T1000 (cell line): ENCODE measurements at places on chromosomes 5 and 9.

DNA sequence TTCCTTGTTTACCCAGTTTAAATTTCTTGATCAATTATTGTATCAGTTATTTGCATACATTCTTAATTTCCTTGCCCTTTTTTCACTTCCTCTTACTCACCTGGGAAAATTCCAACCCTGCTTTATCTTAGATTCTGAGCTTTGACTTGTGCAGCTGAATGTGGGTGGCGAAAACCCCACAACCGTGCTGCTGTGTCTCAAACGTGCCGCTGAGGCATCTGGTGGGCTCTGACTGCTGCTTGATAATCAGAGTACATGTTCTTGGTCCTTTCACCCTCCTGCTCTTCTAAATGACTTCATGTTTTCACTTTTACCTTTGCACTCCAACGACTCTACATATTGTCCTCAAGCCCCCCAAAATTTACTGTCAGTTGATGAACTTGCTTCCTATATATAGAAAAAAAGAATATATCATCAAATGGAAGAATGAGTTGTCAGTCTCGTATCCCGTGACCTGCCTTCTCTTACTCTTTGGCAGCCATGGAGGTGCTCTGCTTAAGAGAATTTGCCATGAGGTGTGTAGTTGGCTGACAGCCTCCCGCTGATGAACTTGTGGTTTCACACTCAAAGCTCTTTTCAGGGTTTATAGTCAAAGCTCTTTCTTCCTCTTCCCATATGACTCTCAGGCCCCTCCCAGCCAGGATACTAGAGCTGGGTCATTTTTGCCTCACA, 14.0 kb upstream of the JAK2 start:
- DNase-seq, result no peak

- DNase-seq, result no peak
Observed at GRCh38 chr9:89844075-89844474, 239.3 kb downstream of the GADD45G start.

GRCh38 chr9:37034938-37035647, 1.0 kb upstream of the PAX5 start:
- DNase-seq, result no peak

DNA sequence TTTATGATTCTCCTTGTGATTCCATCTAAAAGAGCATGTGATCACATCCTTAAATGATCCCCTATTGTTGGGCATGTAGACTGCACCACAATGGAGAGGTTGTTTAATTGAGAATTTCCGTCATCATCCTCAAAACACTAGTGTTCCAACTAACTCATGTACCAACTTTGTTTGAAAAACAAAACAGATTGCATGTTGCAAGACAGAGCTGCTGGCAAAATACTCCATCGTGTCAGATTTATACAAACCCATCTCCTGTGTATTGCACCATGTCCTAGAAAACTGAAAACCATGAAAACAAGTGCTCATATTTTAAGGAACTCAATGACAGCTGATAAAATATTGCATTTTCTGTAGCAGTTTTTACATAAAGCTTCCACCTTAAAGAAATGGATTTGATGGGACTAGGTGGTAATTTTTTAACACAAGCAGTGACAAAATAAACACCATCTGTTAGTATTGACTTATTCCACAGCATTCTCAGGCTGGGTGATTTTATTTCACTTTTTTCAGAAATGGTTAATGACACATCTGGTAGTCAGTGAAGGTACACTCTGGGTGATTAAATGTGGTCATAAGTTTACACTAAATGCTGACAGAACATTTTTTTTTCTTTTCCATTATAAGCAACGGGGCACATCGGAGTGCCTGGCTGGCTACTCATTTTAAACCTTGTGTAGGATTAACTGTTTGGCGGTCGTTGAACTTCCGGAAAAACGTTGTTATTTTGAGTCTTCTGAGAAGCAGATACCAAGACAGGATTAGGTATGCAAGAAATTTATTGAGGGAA, 602.9 kb upstream of the WWC1 start:
- no peak for DNase-seq

- DNase-seq, result no peak
Observed at GRCh38 chr9:96187151-96187555, 114.8 kb downstream of the HSD17B3 start.

DNA sequence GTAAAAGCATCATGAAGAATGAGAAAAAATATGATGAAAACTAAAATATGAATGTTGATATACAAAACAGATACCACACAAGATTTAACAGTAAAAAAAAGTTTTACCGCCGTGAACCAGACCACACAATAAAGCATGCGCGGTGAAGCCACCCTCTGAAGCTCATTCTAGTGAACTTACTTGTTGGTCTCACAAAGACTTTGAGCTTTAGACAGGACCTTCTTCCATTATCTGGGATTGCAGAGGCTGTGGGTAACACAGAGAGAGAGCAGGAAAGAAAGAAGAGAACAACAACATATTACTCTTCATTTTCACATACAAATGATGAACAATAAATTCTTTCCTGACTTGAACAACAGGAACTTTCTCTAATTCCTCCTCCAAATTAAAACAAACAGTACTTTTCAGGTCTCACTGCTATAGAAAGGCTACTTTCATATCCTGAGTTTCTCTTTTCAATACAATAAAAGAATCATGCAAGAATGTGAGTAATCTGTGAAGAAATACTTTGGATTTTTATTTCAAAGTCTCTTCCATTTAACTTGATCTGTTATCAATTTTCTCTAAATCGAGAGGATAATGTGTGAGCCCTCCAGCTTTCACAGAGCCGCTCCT, 283.1 kb downstream of the EFNA5 start:
- DNase-seq, result no peak

DNA sequence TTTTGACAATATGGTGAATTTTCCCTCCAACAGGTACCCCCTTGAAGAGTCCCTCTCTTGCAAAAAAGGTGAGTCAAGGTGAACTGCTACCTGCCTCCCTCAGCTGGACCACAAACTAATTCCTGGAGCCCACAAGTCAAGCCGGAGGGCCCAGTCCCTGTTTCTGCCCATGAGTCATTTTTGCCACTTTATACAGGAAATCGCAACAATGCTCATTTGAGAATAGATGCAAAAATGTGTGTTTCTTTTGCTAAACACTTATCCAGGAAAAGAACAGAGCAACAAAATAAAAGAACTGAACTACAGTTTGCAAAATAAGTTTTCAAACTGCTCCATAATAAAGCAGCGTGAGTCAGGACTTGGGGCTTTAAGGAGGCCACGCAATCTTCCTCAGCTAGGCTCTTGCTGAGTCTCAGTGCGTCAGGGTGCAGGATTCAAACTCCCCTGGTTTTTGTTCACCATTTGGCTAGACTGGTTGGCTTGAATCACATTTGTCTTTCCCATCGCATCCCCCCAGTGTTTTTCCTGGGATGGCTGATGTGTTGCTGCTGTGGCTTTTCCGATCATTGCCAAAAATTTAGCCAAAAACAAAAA, 102.7 kb downstream of the GOLPH3 start:
- no peak for DNase-seq

DNA sequence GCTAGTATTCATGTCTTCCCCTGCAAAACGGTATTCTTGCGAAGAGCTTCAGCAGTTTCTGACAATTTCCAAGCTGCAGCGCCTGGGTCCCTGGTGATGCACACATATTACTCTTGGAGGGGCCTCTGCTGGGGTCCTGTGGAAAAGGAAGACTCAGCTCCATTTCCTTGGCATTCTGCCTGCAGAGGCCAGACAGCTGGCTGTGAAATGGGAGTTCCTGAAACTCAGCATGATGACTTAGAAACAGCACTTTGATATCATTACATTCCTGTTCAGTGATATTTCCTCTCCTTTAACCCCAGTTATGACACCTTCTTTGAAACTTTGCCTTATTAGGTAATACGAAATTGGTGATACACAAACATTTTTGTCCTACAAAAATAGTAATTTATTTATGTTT, 98.5 kb downstream of the APBA1 start:
- no peak for DNase-seq

DNA sequence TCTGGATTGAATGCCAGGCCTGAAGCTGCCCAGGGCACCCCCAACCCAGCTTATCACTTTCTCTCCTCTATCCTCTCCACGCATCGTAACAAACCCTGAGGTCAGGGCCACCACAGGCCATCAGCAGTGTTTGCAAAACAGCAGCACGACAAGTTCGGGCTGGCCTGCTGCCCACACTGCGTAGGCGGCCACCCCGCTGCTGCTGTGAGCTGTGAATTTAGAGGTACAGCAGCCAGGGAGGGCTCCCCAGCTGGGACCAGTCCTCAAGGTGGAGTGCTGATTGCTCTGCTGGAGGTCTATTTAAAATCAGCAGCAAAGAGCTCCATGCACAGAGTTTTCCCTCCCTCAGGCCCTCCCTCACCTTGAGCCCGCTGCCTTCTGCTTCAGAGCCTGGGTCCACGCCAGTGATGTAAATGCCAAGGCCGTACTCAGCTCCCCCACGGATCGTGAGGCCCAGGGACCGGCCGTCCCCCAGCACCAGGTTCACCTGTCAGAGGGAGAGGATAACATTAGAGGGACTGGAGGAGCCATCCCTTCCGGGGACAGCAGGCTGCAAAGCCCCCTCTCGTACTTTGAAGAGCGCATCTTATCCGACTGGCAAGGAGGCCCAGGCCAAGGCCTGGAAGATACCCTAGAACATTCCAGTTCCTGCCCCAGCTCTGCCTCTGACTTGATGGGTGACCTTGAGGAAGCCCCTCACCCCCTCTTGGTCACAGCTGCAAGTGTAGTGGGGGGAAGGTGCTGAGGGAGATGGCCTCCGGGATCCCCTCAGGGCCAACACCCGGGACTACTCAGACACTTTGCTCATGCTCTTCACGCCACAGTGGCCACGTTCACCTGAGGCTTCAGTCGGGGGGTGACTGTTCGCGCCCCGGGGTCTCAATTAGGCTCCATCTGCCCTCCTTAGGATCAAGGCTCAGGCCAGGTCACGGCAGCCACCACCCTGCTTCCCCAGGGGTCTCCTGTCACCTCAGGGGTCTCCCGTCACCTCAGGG, 39.1 kb downstream of the WHRN start:
- DNase-seq, result no peak

DNA sequence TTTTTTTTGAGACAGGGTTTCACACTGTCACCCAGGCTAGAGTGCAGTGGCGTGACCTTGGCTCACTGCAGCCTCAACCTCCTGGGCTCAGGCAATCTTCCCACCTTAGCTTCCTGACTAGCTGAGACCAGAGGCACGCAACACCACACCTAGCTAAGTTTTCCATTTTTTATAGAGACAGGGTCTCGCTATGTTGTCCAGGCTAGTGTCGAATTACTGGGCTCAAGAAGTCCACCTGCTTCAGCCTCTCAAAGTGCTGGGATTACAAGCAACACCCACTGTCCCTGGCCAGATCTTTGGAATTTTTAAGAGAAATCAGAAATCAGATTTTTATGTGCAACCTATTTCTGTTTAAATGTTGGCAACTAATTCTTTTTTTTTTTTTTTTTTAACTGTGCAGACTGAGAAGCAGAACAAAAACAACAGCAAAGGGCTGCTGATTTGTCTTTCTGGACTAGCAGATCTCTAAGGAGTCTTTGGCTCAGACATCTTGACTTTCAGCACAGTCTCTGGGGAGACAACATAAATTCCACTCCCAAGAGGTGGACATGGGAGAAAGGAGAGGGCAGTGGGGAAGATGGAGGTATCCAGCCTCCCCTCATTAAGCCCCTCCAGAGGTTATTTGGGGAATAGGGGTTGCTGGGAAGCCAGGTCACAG, 54.4 kb upstream of the FABP6 start:
- no peak for DNase-seq

- peak; percentile 30 for DNase-seq
Observed at GRCh38 chr5:89034588-89034987, 151.6 kb upstream of the MEF2C start.

- DNase-seq, result no peak
Observed at GRCh38 chr9:134396258-134396742, 70.0 kb downstream of the RXRA start.

- peak; percentile 34 for DNase-seq
Observed at GRCh38 chr5:57889558-57889957, 406.9 kb upstream of the ACTBL2 start.

- DNase-seq, result no peak
Observed at GRCh38 chr9:38395653-38396370, 3.3 kb downstream of the ALDH1B1 start.

DNA sequence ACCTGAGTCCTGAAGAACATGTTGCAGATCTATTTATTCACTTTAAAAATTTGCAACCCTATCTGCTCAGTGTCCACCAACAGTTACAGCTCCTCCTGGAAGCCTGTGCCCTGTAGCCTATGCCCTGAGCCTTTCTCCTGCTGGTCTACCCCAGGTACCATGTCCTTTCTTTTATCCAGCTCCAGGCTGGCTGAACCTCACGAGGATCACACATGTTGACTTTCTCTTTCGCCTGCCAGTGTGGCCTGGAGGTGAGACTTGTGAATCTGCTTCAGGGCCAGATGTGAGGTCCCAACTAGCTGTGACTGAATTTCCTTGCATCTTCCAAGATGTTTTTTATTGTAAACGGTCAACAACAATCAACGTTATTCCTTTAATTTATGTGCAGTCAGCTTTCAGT, 70.7 kb downstream of the GDNF start:
- DNase-seq, result no peak

DNA sequence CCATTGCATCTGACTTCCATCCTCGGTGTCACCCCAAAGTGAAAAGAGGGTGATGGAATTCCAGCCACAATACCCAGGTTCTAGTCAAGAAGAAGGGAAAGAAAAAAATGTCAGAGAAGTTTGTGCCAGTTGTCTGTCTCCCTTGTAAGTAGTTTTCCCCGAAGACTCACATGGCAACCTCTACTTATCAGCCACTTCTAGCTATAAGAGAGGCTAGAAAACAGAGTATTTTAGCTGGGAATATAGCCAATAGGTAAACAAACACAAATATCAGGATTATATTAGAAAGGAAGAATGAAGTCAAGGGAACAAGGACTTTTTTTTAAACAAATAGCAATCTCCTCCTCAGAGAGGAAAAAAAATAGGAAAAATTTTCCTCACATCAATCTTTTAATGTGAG, 12.2 kb upstream of the ISL1 start:
- DNase-seq, result no peak
